ENCODE measurements at places on chromosomes 2 and 18.

- no peak for DNase-seq
These were observed 34.7 kb downstream of the RALB start for GRCh38 chr2:120287183-120288015.

DNA sequence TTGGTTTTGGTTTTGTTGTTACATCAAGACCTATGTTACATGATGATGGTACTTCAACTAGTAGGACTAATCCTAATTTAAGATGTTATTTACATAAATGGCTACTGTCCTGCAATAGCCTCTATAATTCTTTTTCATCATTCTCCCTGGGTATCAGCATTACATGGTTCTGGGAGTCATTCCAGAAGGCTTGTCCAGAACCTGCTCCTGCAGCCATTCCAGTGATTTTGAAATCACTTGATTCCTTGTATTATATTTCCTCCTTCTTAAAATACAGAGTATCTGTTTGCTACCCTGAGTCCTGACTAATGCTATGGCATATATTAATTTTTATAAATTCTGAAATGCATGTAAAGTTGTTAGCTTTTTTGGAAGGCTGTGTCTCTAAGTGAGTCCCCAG, 400.5 kb upstream of the MEIS1 start:
- DNase-seq, result no peak

GRCh38 chr2:157193461-157193860, 64.0 kb upstream of the GALNT5 start:
- DNase-seq, result no peak

GRCh38 chr18:31555971-31556747, 35.5 kb upstream of the TTR start:
- no peak for DNase-seq

GRCh38 chr2:46537624-46538295, 58.4 kb downstream of the TMEM247 start:
- DNase-seq, result no peak

- DNase-seq, result no peak
These were observed 79.3 kb downstream of the NRXN1 start for GRCh38 chr2:50952596-50952995.

- no peak for DNase-seq
These were observed 354.2 kb downstream of the FBXO15 start for GRCh38 chr18:73793386-73793785.

- DNase-seq, result no peak
These were observed 34.1 kb upstream of the MAT2A start for GRCh38 chr2:85504778-85505261.

- no peak for DNase-seq
These were observed 78.4 kb downstream of the SETBP1 start for GRCh38 chr18:44758861-44759631.

DNA sequence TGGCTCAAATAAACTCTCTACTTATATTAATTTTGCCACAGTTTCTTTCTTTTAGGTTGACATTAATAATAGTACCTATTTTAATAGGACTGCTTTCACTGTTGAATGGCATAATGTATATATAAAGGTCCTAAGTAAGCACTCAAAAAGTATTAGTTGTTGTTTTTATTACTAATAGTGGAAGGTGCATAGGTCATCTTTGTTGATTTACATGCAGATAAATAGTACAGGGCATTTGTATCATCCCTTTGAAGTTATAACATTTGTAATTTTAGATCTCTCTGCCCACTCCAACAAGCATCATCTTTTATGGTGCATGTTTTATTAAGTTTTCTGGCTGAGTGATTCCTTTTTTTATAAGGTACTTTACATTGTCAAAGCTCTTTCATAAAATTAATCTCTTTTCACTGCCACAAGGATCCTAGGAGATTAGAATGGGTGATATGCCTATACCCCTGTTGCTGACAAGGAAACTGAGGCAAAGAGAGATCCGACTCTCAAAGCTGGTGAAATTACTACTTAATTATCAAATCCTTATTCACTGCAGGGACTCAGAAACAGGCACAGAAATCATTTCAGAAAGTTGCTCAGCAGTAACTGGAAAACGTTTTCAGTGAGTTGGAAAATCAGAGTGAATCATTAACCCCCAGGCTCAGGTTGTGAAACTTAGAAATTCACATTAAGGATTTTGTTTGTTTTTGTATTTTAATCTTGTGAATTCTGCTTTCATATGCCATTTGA, 299.6 kb downstream of the AGPS start:
- no peak for DNase-seq

- DNase-seq, result no peak
These were observed 643.9 kb upstream of the VRK2 start for GRCh38 chr2:57402755-57403154.

GRCh38 chr2:128591861-128592822, 273.5 kb upstream of the HS6ST1 start:
- DNase-seq, result no peak

- no peak for DNase-seq
These were observed 185.4 kb downstream of the FBXO15 start for GRCh38 chr18:73962256-73962655.
